ENCODE measurements at places on chromosomes 16 and 17.

DNA sequence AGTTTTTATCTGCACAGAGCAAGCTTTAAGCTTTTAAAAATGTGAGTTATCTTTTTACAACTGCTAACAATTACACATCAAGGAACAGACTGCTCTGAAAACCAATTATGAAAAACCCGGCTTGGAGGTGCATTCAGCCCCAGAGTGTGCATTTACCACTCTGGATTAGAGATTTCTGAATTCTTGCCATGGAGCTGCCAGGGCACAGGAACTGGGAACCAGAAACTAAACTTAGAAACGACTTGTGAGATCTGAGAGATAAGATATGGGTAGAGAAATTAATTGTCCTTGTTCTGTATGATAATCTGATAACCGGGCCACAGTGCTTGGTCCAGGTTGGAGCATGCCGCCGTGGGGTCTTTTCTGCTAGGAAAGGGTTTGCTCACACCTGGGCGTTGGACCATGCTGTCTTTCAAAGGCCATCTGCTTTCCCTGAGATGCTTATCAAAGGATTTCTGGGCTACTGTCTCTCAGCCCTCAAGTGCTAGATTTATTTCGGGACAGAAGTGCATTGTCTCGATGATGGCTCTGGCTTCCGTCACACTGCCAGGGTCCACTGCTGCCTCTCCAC, 210.0 kb downstream of the MAF start:
- no peak for DNase-seq

GRCh38 chr17:47621293-47622179, 28.2 kb upstream of the KPNB1 start:
- DNase-seq = no peak

- no peak for DNase-seq
Measured at GRCh38 chr16:82510789-82511305, 115.9 kb upstream of the CDH13 start.

DNA sequence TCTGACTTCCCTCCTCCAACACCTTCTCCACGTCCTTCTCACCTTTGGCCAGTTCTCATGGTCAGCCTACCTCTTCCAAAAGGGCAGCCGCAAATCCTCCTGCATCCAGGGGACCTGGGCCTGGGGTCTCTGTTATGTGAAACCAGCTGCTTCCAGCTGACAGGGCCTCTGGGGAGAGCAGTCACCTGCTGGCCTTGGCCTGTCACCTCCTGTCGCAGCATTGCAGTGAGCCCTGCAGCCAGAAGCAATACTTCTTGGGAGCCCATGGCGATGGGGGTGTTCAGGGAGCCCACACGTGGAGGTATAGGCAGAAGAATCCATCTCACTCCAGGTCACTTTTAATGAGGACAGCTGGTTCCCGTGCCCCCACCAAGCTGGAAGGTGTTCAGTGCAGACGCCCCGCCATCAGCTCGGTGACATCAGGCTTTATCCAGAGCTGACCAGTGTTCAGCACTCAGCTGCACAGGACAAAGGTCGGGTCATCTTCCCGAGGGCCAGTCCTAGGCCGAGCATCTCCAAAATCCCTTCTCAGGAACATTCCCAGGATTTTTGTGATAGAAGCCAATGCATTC, 1.7 kb upstream of the SLC47A2 start:
- no peak for DNase-seq

DNA sequence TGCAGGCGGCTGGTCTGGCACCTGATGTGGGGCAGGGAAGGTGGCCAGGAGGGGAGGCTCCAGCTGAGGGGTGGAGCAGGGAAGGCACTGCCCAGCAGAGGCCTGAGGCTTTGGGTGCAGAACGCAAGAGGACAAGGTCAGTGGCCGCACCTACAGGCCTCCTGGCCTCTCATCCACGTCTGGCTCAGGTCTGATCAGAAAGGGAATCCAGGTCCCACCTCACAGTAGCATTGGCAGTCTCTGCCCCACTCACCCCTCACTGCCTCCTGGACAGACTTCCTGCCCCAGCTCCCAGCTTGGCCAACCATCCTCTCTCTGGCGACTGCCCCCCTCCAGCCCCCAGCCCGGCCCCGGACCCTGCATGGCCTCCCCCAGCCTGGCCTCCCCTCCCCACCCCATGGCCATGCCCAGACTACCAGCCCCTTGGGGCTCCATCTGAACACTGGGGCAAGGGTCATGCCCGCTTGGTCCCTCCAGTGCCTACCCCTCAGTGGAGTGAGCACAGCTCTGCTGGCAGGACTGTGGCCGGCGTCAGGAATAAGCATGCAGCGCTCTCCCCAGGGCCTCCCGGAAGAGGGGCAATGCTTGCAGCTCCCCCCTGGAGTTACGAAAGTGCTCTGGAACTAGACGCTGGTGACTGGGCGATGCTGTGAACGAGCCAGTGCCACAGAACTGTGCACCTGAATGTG, 4.6 kb downstream of the UTS2R start:
- no peak for DNase-seq
